ENCODE measurements at places on chromosomes 2 and 18.

GRCh38 chr2:156784020-156784701 is 348.0 kb downstream of the GPD2 start:
- DNase-seq, result no peak

- DNase-seq, result no peak
Measured at GRCh38 chr18:6056171-6056910, 161.0 kb upstream of the TMEM200C start.

GRCh38 chr2:102187496-102188150 is 800 bp downstream of the IL1RL2 start:
- no peak for DNase-seq

- no peak for DNase-seq
Measured at GRCh38 chr18:48802543-48803290, 148.0 kb downstream of the SMAD7 start.

GRCh38 chr2:101277111-101277510 is 24.4 kb downstream of the CNOT11 start:
- no peak for DNase-seq

GRCh38 chr2:127044977-127045661 is 61.8 kb downstream of the BIN1 start:
- no peak for DNase-seq

DNA sequence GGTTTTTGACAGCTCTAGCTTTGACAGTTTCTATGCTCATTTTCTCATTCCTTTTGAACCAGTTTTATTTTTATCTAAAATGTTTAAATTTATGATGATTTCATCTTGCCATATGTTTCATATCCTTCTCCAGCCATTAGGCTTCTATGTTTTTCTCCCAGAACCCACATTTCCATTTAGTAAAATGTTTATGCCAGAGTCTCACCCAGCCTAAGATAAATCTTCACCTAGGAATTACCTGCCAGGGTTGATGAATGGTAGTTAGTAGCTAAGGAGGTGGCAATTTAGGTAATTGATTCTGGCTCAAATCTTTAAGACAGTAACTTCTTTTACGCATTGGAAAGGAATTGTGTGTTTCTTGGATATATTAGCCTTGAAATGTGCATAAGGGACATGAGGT is 83.6 kb downstream of the PRKRA start:
- DNase-seq, result no peak

GRCh38 chr2:105936954-105937353 is 192.2 kb downstream of the NCK2 start:
- DNase-seq, result no peak

DNA sequence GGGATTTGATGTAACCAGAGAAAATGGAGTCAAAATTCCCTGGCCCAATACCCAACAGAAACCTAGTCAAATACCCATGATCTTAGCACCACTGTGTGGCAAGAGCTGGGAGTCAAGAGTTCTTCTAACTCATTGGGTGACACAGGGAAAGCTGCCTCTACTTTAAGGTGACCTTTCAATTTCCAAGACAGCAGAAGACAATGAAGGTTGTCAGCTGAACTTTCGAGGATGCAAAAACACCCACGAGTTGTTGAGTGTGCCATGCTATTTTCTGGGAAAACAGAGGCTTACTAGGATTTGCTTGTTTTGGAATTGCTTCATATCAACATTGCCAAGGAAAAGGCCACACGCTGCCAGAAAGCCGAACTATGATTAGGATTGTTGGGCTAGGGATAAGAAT is 61.6 kb upstream of the CYRIA start:
- no peak for DNase-seq
